NCI-H2081 (cell line): ENCODE measurements at places on chromosomes 11 and 22.
A peak's percentile ranks its signal among the peaks of the same experiment; 100 is the strongest.

DNA sequence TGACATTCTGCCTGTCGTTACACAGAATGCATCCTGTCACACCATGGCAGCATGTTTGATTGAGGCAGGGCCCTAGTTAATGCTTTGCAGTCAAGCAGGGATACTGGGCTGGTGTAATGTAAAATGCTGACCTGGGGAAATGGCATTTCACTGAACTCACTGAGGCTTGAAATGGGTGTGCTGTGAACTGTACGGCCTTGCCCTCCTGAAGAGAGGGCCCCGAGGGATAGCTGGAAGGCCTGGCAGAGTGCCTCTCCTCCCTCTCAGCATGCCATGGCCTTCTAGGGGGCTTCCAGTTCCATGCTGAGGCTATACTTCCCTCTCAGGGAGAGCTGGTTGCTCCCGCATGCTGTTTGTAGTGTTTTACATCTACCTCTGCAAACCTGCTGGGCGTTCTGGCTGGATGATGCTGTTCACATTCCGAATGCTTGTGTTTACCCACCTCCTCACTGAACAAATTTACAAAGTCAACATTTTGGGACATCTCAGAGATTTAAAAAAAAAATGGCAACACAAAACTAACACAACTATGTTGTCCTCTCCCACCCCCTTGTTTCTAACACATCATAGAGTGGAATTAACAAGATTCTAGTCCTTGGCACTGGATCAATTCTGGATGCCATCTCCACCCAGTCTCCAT lies 416.7 kb upstream of the CADM1 start:
- peak; percentile 79 for DNase-seq

GRCh38 chr22:35154937-35155387 lies 89.0 kb downstream of the ISX start:
- peak; percentile 2 for DNase-seq

DNA sequence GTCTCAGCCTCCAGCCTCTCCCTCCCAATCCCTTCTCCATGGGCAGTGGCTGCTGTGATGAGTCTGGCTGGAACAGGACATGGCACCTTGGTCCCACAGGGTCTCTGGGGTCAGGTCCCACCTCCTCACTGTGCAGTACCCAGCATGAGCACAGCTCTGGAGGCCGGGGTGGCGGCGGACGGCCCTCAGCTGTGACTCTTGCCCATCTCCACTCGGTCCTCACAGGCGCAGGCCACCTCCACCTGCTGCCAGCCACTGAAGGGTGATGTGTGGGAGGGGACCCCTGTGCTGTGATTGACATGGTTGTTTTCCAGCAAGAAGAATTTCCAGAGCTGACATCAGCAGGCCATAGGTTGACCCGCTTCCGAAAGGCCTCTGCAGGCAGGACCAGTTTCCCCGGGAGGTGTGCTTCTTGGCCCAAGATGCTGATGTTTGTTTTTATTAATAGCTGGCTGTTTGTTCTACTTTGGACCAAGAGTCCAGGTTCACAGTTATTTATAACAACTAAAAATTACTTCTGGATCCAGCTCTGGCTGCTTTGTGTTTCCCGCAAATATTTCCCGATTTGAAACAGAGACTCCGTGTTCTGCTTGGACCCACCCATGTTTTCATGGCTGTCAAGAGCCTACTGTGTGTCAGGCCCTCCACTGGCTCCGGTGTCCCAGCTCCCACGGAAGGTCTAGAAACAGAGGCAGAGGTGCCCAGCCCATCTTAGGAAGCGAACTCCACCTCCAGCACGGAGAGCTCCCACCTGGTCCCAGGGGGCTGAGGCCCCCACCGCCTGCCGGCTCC lies 45.7 kb downstream of the SCUBE1 start:
- no peak for DNase-seq

- DNase-seq, result no peak
Observed at GRCh38 chr11:12113294-12113693, 2.9 kb downstream of the MICAL2 start.

DNA sequence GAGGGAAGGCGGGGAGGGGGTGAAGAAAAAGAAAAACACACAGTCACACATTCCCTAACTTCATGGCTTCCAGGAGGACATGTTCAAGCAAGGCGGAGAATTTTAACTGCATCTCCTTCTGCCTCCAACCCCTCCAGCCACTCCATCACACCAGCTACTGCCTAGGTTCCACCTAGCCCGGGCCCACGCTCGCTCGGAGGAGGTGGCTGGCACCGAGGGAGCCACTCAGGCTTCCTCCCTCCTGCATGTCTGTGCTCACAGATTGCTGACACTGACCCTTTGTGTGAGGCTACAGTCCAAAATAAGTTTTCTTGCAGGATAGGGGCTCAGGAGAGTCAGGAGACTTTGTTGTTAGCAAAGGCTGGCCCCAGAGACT lies 9.4 kb upstream of the OPCML start:
- DNase-seq, result no peak

- DNase-seq, result no peak
Observed at GRCh38 chr11:34640050-34640923, 19.4 kb downstream of the EHF start.

GRCh38 chr11:133249065-133249464 lies 283.2 kb downstream of the OPCML start:
- DNase-seq, result no peak

DNA sequence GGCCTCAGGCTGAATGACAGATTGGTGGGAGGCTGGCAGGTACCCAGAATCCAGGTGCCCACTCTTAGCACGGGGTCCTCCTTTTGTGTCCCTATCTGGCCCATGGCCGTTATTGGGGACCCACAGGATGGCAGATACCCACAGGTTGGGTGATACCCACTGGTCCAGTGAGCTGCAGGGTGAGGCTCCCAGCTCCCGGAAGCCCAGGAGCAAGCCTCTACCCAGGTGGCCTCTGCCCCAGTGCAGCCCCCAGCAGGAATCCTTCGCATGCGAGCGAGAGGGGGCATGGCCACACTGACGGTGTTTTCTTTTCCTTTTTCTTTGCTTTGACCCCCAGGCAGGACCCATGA lies 116.1 kb downstream of the PHF21B start:
- DNase-seq, result no peak

GRCh38 chr11:93952082-93952780 lies 68.9 kb upstream of the HEPHL1 start:
- DNase-seq, result no peak

DNA sequence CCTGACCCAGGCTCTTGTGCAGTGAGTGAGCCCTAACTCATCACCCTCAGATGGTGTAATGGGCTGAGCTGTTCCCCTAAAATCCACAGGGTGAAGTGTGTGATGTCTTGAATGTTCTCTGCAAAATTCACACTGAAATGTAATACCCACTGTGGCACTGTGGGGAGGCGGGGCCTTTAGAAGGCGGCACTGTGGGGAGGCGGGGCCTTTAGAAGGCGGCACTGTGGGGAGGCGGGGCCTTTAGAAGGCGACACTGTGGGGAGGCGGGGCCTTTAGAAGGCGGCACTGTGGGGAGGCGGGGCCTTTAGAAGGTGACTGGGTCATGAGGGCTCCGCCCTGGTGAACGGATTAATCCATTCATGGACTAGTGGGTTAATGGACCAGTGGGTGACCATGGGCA lies 33.0 kb downstream of the CHID1 start:
- no peak for DNase-seq

GRCh38 chr11:2531277-2531986 lies 86.6 kb downstream of the KCNQ1 start:
- DNase-seq, result peak; percentile 25

- DNase-seq, result no peak
Observed at GRCh38 chr11:17855531-17856290, 121.1 kb downstream of the KCNC1 start.

DNA sequence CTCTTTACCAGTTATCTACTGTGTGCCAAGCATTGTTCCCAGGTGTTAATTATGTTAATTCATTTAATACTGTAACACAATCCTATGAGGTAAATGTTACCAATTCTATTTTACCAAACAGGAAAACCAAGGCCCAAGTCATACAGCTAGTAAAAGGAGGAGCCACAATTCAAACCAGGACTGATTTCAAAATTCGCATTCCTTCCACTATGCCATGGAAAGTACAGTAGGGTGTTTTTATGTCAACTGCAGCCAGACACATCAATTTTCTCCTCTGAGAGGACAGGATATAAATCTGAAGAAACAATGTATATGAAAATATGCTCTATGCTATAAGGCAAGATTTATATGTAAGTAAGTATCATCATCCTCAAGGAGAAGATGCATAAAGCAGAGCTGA lies 104.3 kb downstream of the RPL27A start:
- DNase-seq, result no peak

DNA sequence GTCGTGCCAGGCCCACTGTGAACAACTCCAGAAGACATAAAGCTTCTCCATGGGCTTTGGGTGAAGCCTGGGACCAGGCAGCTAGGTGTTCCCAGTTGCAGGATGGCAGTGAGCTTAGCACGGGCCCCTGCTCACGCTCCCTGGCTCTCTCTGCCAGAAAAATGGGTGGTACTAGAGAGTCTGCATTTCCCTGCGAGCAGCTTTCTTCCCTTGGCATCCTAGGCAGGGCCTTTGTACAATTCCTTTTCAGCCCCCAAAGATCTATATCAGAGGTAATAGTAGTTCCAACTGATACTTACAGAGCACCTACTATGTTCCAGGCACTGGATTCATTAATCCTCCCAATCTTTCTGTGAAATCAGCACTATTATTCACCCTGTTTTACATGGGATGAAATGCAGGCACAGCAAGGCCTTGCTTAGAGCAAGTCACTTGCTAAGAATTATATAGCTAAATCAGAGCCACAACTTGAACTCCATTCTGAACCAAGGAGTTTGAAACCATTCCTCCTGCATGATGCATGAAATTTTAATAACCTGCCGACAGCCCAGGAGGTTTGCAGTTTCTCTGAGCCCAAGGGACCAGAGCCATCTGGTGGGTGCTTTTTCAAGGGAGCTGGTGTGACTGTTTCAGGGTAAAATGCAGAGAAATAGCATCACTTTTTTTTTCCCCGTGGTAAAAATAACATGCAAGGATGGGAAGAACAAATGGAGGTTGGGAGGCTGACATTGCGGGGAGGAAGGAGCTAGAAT lies 22.7 kb downstream of the NAV2 start:
- no peak for DNase-seq

GRCh38 chr22:46828323-46828900 lies 66.0 kb downstream of the TBC1D22A start:
- DNase-seq, result no peak

- DNase-seq, result no peak
Observed at GRCh38 chr11:74135127-74135840, 35.5 kb downstream of the C2CD3 start.

GRCh38 chr11:17722000-17722643 lies 2.8 kb downstream of the MYOD1 start:
- DNase-seq, result no peak

- DNase-seq, result no peak
Observed at GRCh38 chr11:331358-332060, 10.8 kb upstream of the IFITM3 start.

DNA sequence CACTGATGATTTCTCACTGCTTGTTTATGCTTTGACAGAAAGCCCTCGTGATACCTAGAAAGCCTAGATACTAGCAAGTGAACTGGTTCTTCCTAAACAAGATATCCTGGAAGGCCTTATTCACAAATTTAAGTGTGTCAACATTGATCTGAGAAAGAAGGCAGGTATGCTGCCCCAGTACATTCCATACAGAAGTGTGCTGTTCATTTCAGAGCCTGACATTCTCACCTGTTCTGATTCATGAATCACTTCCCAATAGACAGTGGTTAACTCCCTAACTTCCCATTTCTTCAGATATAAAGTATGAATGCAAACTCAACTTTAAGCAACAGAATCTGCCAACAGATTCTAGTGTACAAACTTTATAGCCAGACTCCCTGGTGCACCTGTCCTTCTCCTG lies 15.5 kb upstream of the RASSF10 start:
- no peak for DNase-seq

DNA sequence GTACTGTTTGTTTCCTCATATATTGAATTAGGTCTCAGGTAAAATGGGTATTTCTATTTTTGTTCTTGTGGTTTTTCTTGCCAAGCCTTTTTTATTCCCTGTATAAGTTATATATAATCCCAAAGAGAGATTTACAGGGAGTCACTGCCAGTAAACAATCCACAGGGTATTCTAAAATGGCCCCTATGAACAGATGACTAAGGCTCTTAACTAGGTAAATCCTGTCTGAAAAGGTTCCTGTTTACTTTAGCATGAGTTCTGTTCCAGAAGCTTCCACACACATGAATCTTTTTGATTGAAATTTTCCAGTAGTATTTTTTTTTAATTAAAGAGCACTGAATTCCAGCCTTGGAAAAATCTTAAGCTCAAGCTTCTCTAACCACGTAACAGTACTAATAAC lies 552.8 kb upstream of the CCDC179 start:
- no peak for DNase-seq

DNA sequence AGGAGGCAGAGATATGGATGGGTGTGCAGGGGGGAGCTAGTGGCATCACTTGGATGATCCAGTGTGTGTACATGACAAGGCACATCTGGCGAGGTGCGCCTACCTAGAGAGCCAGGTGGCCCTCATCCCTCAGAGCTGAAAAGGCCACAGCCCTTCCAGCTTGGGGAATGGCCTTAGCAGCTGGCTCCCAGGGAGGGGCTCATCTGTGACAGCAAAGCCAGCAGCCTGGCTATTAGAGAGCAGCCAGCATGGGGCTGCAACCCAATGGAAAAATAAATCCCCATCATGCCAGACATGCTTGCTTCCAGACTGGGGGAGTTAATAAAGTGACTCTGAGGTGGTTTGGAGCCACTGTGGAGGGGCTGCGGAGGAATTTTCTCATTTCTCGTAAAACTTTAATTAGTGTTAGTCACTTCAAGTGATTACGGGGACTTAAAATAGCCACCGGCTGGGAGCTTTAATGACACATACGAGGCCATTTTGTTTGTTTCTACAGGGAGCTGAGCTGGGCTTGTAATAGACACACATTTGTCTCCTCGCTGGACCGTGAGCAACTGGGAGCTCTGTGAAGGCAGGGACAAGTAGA lies 111.2 kb upstream of the ALX4 start:
- DNase-seq, result no peak

DNA sequence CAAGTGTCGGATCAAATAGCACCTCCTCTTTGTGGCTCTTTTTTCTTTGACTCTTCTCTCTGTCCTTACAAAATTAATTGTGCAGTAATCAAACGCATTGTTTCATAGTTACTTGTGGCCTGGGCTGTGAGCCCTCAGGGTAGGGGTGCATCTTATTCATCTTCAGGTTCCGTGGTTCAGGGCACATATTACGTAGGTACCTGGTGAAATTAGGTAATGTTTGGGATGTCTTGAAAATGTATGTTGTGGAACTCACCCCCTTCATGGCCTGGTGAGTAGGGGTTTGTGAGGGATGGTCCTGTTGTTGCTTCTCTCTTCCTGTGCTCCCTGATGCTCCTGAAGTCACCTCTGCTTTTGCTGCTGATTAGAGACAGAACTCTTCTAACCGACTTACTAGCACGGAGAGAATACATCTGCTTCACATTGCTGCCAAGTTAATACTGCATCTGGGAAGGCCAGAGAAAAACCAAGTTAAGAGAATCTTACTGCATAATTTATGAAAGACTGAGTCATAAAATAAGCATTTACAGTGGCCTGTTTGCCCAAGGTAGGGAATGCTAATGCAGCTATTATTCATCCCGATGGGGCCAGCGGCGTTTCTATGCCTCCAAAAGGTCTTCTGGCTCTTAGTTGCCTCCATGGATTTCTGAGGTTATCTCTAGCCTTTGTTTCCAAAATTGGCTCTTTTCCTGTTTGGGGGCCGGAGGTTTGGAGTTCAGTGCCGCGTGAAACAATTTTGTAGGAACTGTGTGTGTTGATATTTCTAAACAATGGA lies 66.9 kb downstream of the TBC1D22A start:
- DNase-seq, result no peak
